Activated CD4-positive, alpha-beta T cell treated with anti-CD3 and anti-CD28 coated beads, Interleukin-2, amount 10 ng/mL, durations not matched to agents 7 days and 5 days (primary cell): ENCODE measurements at places on chromosomes 7 and 10. TPM values are rescaled to one million over a fixed set of nuclear protein-coding genes. Genes with fewer than 3 reads are reported as not detected.

Gene PHYH
- 12.0 TPM for total RNA-seq

Gene A1CF
- not detected for total RNA-seq

Gene ADAMTS14
- total RNA-seq: not detected

Gene ARMC3
- total RNA-seq: not detected

Gene FAM25G
- total RNA-seq: not detected

Gene LIPF
- not detected for total RNA-seq

Gene SFRP4
- not detected for total RNA-seq

Gene CDK13
- total RNA-seq: 49.0 TPM

Gene EIF4H
- total RNA-seq: 264 TPM

DNA sequence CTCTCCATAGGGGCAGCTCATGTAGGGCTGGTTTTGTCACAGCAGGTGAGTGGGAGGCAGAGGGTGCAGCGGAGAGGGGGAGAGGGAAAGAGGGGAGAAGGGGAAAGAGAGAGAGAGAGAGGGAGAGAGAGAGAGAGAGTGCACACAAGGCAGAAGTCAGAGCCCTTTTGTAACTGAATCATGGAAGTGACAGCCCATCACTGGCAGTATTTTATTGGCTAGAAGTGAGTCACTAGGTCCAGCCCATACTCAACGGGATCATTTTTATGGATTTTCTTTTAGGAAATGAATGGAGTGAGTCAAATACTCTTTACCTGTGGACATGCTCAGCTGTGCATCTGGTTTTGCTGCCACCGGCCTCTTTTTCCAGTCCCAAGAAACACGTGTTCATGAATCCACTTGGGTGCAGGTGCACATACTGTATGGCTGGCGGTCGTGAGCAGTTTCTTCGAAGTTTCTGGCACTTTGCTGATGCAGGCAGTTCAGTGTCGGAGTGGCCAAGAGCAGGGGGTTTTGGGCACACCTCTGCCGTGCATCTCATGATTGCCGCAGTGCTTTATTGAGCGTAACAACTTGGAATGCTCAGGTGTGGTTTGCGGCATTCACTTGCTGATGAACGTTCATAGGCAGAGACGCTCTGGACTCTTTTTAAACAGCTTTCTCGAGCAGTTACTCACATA is 40.3 kb downstream of the DOCK1 start:
- no peak overlapping the region for H3K27ac ChIP-seq
- no peak for DNase-seq
- H3K4me1 ChIP-seq: no peaks in the 10 kb centered on the region

GRCh38 chr7:1263391-1263951 is 30.8 kb downstream of the UNCX start:
- no peaks in the 10 kb centered on the region for H3K4me1 ChIP-seq
- H3K4me3 ChIP-seq: no peak overlapping the region
- H3K27me3 ChIP-seq: peaks cover 8% of the 10 kb centered on the region
- H3K36me3 ChIP-seq: no peaks in the 10 kb centered on the region

GRCh38 chr10:88540351-88540750 is 42.8 kb downstream of the RNLS start:
- no peaks in the 10 kb centered on the region for H3K4me1 ChIP-seq
- no peaks in the 10 kb centered on the region for H3K36me3 ChIP-seq
- H3K27ac ChIP-seq: no peak overlapping the region
- no peak for DNase-seq
- H3K4me3 ChIP-seq: no peak overlapping the region

DNA sequence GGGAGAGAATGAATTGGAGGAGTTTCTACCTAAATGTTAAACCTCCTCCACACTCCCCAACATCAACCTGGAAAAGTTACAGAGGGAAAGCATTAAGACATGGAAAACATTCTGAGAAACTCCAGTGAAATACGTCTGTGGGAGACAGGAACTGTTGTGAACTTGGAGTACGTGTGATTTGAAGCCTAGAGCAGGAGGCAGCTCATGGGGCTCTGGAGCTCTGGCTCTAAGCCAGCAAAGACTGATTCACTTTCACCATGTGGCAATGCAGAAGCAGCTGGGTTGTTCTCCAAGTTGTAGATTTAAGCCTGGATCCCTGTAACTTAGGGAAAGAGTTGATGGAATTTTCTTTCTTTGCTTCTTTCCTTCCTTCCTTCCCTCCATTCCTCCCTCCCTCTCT is 503.2 kb downstream of the NRG3 start:
- no peaks in the 10 kb centered on the region for H3K27me3 ChIP-seq
- H3K4me3 ChIP-seq: no peak overlapping the region

DNA sequence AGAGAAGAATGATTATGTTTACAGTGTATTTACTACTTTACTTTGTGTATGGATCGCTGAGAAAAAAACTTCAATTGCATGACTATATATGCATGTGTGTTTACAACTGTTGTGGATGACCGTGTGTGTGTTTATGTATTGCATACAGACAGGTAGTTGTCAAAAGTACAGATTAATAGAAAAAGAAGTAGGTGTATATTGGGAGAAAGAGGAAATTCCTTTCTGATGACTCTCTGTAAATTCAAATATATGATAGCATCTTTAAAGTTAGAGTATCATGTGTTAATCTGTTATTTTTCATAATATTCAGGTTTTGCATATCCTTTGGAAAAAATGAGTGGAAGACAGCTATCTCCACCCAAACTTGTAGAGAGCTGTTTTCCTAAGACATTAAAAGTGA is 160.4 kb upstream of the AGR3 start:
- no peak overlapping the region for H3K4me3 ChIP-seq
- no peak overlapping the region for H3K27ac ChIP-seq
- peaks cover 2% of the 10 kb centered on the region for H3K36me3 ChIP-seq
- H3K4me1 ChIP-seq: peaks cover 24% of the 10 kb centered on the region

DNA sequence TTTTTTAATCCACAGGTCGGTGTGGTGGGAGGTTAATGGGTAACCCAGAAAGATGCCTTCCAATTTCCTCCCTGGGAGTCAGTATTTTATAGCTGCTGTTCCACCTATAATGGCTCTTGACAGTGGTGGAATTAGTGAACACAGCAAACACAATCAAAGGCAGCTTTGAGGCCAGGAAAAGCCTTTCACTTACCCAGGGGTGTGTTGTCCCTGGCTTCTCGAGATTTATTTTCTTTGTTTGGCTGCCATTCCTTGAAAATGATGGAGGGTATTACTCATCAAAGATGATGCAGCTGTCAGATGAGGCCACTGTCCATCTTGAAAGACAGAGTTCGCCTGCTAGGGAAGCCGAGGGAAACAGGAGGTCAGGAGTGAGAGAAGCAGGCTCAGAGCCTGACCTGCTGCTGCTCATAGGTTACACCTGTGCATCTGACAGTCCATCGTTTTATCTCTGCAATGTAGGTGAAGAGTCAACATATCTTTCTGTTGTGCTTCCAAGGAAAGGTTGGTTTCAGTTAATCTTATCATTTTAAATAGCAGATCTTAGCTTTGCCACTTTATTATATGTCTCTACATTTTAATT is 221.6 kb downstream of the XPNPEP1 start:
- no peaks in the 10 kb centered on the region for H3K4me1 ChIP-seq
- no peaks in the 10 kb centered on the region for H3K36me3 ChIP-seq
- H3K4me3 ChIP-seq: no peak overlapping the region
- H3K27ac ChIP-seq: no peak overlapping the region
- H3K27me3 ChIP-seq: no peaks in the 10 kb centered on the region
- no peak for DNase-seq

GRCh38 chr7:122064971-122065370 is 79.1 kb downstream of the AASS start:
- no peaks in the 10 kb centered on the region for H3K36me3 ChIP-seq
- H3K4me3 ChIP-seq: no peak overlapping the region
- DNase-seq: no peak
- no peak overlapping the region for H3K27ac ChIP-seq
- no peaks in the 10 kb centered on the region for H3K4me1 ChIP-seq
- H3K27me3 ChIP-seq: no peaks in the 10 kb centered on the region

- H3K4me1 ChIP-seq: peaks cover 22% of the 10 kb centered on the region
- H3K4me3 ChIP-seq: no peak overlapping the region
- DNase-seq: no peak
- H3K36me3 ChIP-seq: no peaks in the 10 kb centered on the region
- peaks cover 18% of the 10 kb centered on the region for H3K27me3 ChIP-seq
- H3K27ac ChIP-seq: no peak overlapping the region
Observed at GRCh38 chr7:70178787-70179186, 580.5 kb downstream of the AUTS2 start.

DNA sequence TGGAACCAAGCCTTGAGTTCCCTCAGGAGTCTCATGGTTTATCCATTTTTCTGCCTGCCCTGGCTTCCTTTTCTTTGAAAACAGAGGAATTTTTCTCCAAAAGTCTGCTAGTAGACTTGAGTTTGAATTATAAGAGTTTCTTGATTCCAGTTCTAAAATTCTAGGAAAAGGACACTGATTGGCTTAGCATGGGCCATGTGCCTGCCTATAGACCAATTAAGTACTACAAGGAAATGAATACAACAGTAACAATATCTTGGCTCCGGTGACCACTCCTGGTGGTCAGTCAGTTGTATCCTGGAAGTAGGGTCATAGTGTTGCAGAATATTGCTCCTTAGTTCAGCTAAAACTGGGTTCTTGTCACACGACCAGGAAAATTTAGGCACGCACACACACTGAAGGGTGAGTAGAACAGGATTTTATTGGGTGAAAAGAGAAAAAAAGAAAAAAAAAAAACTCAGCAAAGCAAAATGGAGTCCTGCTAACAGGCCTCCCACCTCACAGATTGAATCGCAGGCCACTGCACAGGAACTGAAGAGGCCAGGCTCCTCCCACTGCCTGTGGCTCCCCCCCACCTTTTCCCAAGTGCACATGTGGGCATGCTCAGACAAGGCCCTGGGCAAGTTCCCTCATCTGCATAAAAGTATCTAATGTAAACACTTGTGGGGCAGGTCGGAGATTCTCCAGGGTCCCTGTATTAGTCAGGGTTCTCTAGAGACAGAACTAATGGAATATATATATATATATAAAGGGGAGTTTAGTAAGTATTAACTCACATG is 155.1 kb downstream of the LYZL1 start:
- no peak overlapping the region for H3K4me3 ChIP-seq
- H3K36me3 ChIP-seq: peaks cover 6% of the 10 kb centered on the region
- DNase-seq: no peak
- H3K27me3 ChIP-seq: no peaks in the 10 kb centered on the region
- H3K4me1 ChIP-seq: peaks cover 8% of the 10 kb centered on the region

DNA sequence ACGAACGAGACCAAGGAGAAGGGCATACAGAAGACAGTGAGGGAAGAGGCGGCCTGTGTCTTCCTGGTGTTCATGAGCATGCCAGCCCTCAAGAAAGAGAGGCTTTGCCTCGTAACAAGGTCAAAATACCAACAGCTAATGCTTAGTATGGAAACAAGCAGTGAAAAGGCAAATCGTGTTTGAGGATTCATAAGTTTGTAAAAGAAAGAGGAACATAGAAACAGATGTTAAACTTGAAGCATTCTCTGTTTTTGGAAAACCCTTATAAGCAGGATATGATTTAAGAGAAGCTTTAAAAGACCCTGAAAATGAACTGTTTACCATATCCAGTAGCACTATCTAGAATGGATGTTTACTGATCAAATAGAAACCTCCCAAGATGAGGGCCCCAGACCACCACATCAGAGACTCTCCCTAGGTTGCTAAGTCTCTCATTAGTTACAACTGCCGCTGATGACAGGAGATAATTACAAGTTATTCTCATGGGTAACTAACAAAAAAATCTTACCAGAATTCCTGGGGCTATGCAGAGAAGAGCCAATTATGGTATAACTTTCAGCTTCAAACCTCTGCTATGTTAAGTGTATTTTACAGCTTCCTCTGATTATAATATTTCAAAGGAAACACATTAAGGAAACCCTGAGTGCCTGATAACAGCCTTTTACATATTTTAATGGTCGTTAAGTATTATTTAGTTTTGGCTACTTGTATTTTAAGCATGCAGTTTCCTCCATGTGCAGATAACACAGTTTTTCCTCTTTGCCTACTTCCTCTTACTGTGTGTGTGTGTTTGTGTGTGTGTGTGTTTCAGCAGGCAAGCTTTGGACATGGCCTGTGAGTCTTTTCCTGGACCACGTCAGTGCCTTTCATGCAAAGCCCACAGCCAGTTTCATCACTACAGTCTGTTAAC is 17.9 kb downstream of the JCAD start:
- H3K4me3 ChIP-seq: no peak overlapping the region
- no peaks in the 10 kb centered on the region for H3K36me3 ChIP-seq
- H3K27me3 ChIP-seq: peaks cover 73% of the 10 kb centered on the region

DNA sequence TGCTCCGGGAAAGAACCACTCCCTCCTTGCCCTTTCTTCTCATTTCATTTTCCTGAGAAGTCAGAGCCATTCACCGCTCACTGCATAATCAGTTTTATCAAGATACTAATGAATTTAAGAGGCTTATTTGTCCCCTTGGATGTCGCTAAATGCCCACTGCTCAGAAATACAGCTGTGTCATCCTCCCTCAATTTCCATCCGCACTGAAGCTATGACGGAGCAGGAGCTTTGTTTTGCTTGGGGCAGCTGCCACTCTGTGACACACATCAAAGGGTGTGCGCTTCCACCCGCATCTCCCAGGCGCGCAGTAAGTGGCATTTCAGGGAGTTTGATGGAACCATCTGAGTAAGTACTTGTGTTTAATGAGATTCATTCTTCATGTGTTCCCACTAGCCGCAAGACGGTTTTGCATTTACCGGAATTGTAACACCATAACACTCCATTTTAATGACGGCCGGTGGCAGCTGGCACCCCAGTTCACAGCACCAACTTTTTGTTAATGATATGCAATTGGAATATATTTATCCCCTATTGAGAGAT is 103.8 kb upstream of the PARD3 start:
- no peak for DNase-seq
- H3K36me3 ChIP-seq: no peaks in the 10 kb centered on the region
- no peak overlapping the region for H3K4me3 ChIP-seq
- no peaks in the 10 kb centered on the region for H3K27me3 ChIP-seq
- no peak overlapping the region for H3K27ac ChIP-seq

GRCh38 chr7:130884437-130885417 is 150.7 kb upstream of the KLF14 start:
- H3K4me3 ChIP-seq: no peak overlapping the region
- peaks cover 29% of the 10 kb centered on the region for H3K4me1 ChIP-seq
- DNase-seq: no peak
- peaks cover 59% of the 10 kb centered on the region for H3K36me3 ChIP-seq
- peak overlapping the region; percentile 58 for H3K27ac ChIP-seq

DNA sequence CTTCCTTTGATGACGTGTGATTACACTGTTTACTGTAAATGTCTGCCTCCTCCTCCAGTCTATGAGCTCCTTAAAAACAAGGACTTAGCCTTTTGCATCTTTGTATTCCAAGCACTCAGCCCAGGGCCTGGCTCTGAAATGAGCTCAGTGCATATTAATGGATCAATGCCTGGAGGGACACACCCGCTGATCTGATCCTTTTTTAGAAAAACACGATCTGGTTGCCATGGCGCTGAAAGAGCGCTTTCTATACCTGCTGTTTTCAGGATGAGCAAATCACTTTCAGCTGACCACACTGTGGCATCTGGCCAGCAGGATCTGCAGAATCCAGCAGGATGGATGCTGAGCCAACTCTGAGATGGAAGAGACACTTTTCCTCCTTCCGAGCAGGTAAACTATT is 37.8 kb upstream of the GARS1 start:
- no peak overlapping the region for H3K27ac ChIP-seq
- H3K4me1 ChIP-seq: no peaks in the 10 kb centered on the region
- peaks cover 2% of the 10 kb centered on the region for H3K36me3 ChIP-seq

GRCh38 chr7:149664176-149664575 is 109.2 kb downstream of the ZNF467 start:
- H3K4me1 ChIP-seq: no peaks in the 10 kb centered on the region
- no peak for DNase-seq
- H3K36me3 ChIP-seq: no peaks in the 10 kb centered on the region
- no peak overlapping the region for H3K4me3 ChIP-seq
- peaks cover 61% of the 10 kb centered on the region for H3K27me3 ChIP-seq
